RCC 7860 (cell line): ENCODE measurements at places on chromosomes 2 and 18.

GRCh38 chr2:232779465-232779864, 3.1 kb upstream of the KCNJ13 start:
- no peak for DNase-seq

DNA sequence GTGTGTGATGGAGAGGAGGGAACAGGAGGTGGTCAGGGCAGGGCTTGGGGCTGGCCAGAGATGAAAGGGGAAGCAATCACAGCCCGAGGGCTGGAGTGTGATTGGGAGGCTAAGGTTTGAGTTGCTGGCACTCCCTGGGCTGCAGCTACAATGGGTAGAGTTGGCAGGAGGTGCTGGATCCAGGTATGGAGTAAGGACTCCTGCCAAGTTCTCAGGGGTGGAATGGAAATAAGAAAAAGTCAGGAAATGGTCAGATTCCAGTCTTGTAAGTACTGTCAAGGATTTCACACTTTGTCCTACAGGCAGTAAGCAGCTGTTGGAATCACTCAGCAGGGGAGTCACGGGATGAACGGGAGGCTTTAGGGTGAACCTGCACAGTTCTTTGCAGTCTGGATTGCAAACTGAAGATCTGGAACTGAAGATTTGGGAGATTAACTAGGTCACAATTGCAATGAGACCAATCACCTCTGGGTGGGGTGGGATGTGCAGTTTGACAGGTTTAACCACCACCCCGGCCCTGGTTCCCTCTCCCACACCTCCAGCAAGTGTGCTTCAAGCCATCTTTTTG, 10.9 kb upstream of the INPP5D start:
- DNase-seq: no peak

DNA sequence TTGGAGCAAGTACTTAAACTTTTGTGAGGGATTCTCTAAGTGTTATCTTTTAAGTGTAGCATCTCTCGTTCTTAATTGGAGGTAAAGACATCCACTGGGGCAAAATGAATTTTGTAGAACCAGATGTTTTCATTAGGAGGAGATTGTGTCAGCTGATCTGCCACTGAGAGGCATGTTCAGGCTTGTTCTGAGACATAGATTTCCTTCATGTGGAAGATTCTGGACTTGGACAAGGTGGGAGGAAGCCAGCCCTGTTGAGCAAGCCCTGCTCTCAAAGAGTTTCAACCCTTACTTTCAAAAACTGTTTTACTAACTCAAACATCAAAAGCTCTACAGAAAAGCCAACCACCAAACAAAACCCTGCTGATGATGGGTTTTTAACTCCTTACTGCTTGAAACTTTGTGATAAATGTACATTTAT, 6.5 kb downstream of the MAP4K4 start:
- no peak for DNase-seq

- DNase-seq: no peak
These were observed 321.5 kb downstream of the XIRP2 start for GRCh38 chr2:167209784-167210183.

DNA sequence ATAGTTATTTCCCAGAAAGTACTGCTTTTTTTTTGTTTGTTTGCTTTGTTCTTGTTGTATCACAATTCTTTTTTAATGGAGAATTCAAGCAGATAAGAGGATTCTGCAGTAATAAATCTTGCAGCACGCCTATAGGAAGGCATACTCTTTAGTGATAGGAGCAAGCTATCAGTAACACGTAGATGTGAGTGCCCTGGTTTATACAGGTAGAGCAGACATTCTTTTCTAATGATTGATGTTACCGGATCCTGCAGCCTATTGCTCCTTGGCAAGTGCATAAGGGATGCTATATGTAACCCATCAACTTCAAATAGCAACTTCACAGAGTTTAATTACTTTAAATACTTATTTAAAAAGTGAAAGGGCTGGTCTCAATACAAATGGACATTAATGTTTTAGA, 834.2 kb upstream of the GCFC2 start:
- no peak for DNase-seq

GRCh38 chr18:7038330-7038851, 79.2 kb downstream of the LAMA1 start:
- DNase-seq: peak; percentile 77

GRCh38 chr2:157444641-157445040, 752 bp upstream of the CYTIP start:
- no peak for DNase-seq

DNA sequence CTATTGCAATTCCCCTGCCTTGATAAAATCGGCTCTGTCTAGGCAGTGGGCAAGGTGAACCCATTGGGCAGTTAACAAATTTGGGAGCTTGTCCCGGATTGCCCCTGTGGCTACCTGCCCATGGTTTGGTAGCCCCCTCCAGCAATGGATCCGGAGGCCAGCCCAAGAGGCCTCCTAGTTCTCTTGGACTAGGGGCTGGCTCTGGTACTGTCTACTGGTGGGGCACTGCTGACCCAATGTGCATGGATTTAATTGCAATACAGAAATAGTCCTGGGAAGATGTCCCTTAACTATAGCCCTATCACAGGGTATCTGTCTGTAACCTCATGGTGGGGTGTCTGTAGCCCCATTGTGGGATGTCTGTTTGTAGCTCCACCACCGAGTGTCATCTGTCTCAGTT, 37.5 kb upstream of the SH3RF3 start:
- no peak for DNase-seq

DNA sequence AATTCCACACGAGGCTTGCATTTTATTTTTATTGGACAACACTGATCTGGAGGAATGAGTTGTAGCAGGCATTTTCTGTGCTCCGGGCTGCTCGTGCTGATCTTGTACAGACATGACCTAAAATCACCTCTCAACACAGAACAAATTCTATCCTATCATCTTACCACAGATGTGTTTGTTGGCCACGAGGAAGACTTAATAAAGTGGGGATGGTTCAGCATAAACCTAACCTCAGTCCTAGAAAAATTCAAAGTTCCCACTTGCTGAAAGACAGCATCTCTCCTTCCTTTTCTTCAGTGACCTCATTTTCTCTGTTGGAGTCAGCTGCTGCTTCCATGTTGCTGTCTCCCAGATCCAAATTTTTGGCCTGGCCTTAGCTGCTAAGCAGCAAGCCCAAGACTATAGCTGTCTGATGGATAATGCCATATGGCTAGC, 45.3 kb downstream of the RBKS start:
- DNase-seq: no peak

DNA sequence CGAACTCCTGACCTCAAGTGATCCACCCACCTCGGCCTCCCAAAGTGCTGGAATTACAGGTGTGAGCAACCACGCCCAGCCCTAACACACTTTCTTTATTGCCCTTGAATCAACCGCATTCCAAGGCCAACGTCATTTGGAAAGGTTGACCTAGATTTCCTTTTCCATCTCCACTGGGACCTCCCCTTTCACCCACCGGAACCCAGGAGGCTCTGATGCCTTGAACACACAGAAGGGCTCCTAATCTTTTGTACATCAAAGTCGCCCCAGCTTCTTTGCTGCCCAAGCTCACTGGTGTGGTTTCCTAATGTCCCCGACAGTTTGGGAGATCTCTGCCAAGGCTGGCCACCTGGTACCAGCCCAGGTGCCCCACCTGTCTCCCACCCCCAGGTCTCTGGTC, 46.2 kb upstream of the CAB39 start:
- no peak for DNase-seq

DNA sequence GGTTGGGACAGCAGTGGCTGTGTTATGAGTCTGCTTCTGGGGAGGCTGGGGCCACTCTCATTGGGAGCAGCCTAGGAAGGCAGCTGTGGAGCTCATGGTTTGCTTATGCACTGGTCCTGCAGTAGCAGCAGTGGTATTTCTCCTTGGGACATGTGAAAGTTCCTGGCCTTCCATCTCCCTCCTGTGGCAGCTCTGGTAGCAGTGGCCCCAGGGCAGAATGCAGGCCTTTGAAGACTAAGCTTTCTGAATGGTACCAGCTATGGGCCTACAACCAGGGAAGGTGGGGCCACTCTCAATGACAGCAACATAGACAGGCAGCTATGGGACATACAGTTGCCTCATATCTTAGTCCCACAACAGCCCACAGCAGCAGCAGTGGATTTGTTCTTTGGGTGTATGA, 117.3 kb upstream of the VWC2L start:
- no peak for DNase-seq

DNA sequence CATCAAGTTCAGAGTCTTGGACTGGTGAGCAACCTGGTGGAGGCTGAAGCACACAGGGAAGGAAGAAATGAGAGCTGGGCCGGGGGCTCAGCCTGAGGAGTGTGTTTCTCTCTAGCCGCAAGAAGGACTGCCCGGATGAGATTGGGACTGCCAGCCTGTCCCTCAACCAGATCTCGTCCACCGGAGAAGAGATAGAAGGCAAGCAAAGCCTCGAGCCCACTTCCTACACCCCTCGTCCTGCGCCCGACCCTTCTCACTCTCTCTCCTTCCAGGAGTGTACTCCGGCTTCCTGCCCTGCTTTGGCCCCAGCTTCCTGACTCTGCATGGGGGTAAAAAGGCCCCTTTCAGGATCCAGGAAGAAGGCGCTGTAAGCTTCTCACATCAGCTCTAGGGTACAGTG, 26.2 kb downstream of the FER1L5 start:
- DNase-seq: no peak

- no peak for DNase-seq
These were observed 58.0 kb upstream of the SMAD7 start for GRCh38 chr18:49008716-49009115.

DNA sequence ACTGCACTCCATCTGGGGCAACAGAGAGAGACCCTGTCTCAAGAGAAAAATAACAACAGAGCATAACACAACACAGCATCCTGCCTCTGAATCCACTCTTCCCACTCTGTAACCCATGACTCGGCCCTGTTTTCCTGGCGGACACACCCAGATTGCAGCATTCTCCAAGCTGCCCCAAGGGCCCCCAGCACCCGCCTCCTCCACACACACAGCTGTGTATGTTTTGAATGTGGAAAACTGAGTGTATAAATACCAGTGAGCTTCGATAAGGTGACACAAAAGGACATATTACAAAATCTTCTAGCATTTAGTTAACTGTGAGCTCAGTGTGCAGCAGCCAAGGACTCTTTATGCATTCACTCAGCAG, 13.0 kb downstream of the IMPA2 start:
- DNase-seq: peak; percentile 61

GRCh38 chr2:194739217-194739616, 917.8 kb upstream of the SLC39A10 start:
- DNase-seq: no peak

DNA sequence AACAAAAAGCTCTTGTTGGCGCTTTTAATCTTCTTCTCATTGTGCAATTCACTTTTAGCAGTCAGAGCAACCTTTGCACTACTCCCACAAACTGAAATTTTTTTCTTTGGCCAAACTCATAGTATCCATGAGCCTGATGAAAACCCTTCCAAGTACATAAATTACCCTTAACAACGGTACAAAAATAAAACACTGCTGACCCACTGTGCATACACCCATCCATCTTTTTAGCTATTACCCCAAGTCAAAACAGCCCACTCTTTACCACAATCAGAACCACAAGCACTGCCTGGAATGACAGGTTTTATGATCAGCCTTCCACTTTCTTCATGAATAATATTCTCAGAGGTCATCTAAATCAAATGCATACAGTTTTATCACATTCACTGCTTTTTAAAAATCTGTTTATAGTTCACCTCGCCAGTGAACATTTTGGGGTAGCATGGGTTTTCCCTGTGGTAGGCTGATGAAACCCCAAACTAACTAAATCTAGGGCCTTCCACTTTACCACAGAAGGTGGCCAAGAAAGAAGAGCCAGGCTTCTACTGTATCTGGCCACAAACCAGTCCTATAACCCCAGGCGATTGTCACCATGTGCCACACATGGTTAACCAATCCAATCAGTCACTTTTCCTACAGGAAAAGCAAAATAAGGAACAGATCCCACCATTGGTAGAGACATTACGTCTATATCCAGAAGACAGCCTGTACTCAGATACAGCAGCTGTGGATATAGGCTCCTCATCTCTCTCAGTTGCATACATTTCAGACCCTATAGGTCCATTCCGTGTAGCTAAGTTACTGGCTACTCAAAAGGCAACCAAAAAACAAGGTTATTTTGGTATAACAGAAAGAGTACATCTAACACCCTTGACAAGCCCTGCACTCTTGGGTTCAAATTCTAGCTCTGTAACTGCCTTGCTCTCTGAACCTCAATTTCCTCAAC, 171.3 kb downstream of the THADA start:
- DNase-seq: no peak

- DNase-seq: no peak
These were observed 291.1 kb downstream of the ARHGAP15 start for GRCh38 chr2:143420313-143420712.

GRCh38 chr2:24994146-24994724, 22.5 kb upstream of the DNAJC27 start:
- no peak for DNase-seq
